ENCODE measurements at places on chromosomes 3 and 15.

- DNase-seq = no peak
Observed at GRCh38 chr3:99648516-99648915, 10.1 kb downstream of the COL8A1 start.

- no peak for DNase-seq
Observed at GRCh38 chr3:94596887-94597566, 534.2 kb downstream of the NSUN3 start.

GRCh38 chr15:94804613-94805012 lies 573.3 kb downstream of the MCTP2 start:
- no peak for DNase-seq

DNA sequence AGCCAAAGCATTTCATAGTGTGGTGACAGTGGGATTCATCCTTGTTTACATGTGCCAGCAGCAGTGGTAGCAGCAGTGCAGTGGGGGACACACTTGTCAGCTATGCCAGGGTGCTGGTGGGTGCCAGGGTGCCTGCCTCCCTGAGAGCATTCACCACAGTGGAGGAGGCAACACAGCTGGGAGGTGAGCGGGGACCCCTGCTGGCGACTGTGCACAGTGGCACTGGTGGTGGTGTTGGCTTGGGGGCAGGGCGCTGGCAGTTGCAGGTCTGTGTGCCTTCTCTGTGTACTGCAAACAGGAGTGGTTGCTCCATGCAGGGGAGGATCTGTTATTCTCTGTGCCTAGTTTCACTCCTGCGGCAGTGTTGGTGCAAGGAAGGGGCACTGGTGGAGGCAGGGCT lies 41.2 kb downstream of the CEP63 start:
- DNase-seq = peak; percentile 4

GRCh38 chr15:48984811-48985352 lies 21.2 kb upstream of the SHC4 start:
- DNase-seq = no peak

DNA sequence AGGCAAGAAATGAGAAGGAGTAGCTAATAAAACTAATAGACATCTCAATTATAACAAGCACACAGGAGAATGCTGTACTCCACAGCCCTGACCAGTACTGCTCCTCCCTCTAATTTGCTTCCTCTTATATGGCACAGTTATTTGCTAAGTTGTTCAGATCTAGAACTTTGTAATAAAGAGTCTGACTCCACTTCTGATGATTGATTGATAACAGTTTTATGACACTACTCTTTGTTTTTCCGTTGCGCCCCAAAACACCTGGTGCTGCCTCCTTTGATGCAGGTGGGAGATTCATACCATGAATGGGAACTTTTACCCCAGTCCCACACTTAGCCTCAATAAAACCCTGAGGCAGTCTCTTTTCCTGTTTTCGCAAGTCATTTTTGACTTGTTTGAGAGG lies 777.7 kb downstream of the GBE1 start:
- DNase-seq = no peak

DNA sequence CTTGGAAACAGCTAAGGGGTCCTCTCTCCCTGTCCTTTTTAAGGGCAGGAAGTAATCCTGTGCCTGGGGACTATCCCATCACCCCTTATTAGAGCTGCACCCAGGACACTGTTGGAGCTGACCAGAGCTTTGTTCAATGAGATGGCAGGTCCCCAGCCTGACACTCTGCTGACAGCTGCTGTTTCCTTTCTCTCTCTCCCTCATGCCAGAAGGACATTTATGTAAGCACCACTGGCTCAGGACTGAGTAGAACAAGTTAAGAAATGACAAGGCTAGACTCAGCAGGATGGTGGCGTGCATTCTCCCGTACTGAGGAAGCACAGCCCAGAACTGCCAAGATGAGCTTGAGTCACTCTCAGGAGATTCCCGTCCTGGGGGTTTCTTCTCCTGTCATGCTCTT lies 17.3 kb downstream of the GJD2 start:
- no peak for DNase-seq

- no peak for DNase-seq
Observed at GRCh38 chr3:53700441-53700840, 145.8 kb downstream of the CHDH start.

- no peak for DNase-seq
Observed at GRCh38 chr15:69557707-69558409, 105.2 kb downstream of the RPLP1 start.

GRCh38 chr15:41560572-41560874 lies 1.5 kb downstream of the TYRO3 start:
- DNase-seq = no peak

GRCh38 chr15:40082195-40082883 lies 26.3 kb downstream of the BMF start:
- DNase-seq = peak; percentile 23

GRCh38 chr3:174132421-174133042 lies 726.6 kb upstream of the NAALADL2 start:
- no peak for DNase-seq

- no peak for DNase-seq
Observed at GRCh38 chr3:117104792-117105191, 395.2 kb downstream of the TUSC7 start.

GRCh38 chr15:30885814-30886213 lies 17.9 kb upstream of the FAN1 start:
- no peak for DNase-seq

DNA sequence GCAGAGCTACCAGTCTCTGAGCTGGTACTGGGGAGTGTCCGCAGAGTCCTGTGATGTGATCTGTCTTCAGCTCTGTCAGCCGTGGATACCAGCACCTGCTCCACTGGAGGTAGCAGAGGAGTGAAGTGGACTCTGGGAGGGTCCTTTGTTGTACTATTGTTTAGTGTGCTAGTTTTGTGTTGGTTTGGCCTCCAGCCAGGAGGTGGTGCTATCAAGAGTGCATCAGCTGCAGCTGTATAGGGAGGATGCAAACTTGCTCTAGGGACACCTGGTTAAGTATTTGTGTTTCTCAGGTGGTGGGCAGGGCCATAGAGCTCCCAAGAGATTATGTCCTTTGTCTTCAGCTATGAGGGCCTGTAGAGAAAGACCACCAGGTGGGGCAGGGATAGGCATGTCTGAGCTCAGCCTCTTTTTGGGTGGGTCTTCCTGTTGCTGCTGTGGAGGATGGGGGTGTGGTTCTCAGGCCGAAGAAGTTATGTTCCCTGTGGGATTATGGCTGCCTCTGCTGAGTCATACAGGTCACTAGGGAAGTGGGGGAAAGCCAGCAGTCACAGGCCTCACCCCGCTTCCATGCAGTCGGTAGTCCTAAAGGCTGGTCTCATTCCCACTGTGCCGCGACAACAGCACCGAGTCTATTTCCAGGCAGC lies 443.2 kb upstream of the TBL1XR1 start:
- no peak for DNase-seq

DNA sequence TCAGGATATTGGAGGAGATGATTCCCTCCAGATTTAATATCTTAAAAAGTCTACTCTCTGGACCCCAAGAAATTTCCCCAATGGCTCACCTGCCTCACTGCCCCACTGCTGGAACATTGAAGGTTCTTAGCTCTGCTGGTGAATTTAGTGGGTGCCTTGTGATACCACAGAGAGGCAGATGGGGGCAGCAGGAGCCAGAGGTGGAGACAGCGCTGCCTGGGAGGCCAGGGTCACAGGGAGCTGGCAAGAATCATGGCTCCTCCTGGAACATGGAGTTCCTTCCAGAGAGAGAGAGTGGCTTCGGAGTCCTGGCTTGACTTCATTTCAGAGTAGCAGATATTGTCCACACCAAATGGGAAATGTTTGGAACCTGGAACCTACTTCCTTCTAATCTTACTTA lies 263.5 kb upstream of the CFAP20DC start:
- peak; percentile 50 for DNase-seq

DNA sequence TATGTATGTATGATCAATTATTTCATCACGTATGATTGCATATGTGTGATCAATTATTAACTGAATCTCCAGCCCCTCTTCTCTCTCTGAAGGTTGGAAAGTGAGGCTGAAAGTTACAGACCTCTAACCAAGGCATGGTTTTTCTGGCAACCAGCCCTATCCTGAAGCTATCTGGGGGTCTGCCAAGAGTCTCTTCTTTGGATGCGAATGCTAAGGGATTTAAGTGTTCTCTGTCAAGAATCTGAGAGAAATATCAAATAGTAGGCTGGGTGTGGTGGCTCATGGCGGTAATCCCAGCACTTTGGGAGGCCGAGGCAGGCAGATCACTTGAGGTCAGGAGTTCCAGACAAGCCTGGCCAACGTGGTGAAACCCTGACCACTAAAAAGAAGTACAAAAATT lies 8.1 kb downstream of the NKTR start:
- DNase-seq = no peak

DNA sequence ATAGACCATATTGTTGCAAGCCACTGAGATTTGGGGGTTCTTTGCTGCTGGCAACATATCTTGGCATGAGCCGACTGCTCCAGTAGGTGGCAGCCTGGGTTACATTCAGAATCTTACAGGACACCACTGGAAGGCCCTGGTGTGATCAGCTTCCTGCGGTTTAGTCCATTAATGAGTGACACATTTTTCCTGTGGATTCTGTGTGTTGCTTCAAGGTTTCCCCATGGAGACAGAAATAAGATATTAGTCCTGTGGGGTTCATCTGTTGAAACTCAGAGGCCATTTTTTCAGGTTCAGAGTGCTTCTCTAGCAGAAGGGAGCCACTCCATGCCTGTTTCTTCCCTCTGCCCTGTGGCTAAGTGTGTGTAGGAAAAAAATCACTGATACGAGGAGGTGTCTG lies 116.2 kb downstream of the MFSD1 start:
- DNase-seq = no peak

- no peak for DNase-seq
Observed at GRCh38 chr3:181565416-181565815, 146.3 kb upstream of the SOX2 start.

GRCh38 chr15:31128919-31129768 lies 27.6 kb upstream of the TRPM1 start:
- DNase-seq = peak; percentile 79

GRCh38 chr15:85672332-85673084 lies 122.2 kb downstream of the KLHL25 start:
- no peak for DNase-seq

GRCh38 chr3:39124876-39125840 lies 17.7 kb downstream of the TTC21A start:
- DNase-seq = no peak

- DNase-seq = no peak
Observed at GRCh38 chr3:106013971-106014370, 145.2 kb upstream of the CBLB start.

- DNase-seq = no peak
Observed at GRCh38 chr15:45064386-45064785, 41.4 kb downstream of the SORD start.

GRCh38 chr3:150376001-150376848 lies 31.9 kb upstream of the TSC22D2 start:
- DNase-seq = no peak

GRCh38 chr3:35549690-35550089 lies 89.6 kb upstream of the ARPP21 start:
- no peak for DNase-seq

- DNase-seq = no peak
Observed at GRCh38 chr15:57415602-57416001, 39.3 kb downstream of the CGNL1 start.

- DNase-seq = no peak
Observed at GRCh38 chr15:66993874-66994696, 71.3 kb upstream of the SMAD3 start.

DNA sequence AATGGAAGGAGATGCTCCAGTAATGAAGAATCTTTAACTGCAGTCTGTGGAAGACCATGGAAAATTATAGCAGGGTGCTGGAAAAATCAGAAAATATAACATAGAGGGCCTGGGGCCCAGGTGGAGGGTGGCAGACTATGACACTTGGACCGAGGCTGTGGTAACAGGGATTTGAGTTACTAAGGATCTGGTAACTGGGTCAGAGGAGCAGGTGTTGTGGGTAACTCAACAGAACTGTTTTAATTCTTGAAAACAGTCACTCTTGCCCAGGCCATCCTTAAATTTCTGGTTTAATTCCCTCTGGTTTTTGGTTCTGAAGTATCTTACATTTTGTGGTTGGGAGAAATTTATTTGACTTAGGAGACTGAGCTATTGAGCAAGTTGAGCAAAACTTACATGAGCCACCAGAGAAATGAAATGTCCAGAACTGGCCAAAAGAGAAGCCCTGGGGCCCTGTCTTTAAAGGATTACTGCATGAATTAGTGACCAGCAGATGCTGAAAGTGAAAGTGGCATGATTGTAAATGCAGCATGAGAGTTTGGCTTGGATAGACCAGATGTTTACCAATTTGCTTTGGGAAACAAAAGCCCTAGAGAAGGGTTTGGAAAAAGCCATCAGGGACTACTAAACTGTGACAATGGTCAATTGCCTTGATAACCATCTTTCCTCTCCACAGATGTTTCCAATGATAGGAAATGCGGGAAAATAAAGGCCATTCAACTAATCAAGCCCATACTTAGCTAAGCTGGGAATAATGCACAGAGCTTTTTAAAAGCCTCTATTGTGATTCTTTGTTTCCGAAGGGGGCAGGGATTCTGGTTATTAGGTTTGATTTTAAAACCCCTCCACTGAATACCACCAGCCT lies 374.9 kb upstream of the TGFBR2 start:
- no peak for DNase-seq

DNA sequence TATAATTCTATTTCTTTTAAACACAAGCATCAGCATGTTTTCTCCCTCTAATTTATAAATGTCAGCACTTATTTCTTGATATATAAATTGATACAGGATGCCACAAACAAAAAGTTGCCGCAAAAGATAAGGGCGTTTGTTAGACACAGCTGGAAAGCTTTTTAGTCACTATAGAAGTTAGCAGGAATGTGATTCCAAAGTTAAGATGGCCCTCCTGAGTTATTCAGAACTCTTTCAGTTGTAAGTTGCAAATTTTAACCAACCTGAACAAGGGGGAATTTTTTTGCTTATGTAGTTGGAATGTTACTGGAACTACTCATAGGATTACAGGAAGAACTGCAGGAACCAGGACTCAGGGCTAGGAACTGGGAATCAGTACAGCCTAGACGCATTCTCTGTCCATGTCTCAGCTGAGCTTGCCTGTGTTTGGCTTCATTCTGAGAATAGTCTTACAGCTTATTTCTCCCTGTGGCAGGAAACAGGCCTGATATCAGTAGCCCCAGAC lies 166.3 kb downstream of the VGLL4 start:
- DNase-seq = no peak

- no peak for DNase-seq
Observed at GRCh38 chr3:115779011-115779410, 155.7 kb downstream of the GAP43 start.

DNA sequence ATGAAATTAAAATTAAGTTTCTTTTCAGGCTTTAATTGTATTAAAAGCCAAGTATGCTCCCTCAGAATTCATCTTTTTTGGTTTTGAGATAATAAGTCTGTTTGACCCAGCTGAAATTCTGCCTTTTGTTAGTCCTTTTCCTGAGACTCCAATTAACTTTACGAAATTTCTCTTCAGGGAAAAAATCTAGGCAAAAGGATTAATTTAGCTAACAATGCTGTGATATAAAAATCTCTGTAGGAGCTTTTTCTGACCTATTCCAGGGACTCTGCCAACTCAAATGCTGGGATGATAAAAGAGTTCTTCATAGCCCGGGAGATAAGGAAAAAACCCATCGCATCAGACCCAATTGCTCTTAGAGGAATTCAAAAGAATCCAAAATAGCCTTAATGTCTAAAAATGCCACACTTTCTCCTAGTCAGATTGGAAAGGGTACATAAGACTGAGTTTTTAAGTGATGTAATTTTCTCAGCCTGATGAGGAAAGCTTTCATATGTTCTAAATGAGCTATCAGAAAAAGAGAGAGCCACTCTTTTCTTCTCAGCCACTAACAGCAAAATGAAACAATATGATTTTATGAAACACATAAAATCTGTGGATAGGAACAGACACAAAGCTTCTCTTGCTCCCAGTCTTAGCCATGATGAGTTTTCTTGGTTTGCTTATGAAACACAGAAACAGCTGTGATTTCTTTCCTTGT lies 405.1 kb downstream of the ROBO1 start:
- DNase-seq = no peak

GRCh38 chr3:191065181-191065805 lies 133.7 kb upstream of the OSTN start:
- no peak for DNase-seq
